Activated CD4-positive, alpha-beta T cell treated with anti-CD3 and anti-CD28 coated beads, Interleukin-2, amount 50 U/mL, for 4 hours (primary cell): ENCODE measurements at places on chromosomes 12 and 14.

GRCh38 chr12:13045816-13046215 is 1.6 kb downstream of the FAM234B start:
- no peak for DNase-seq

- DNase-seq, result no peak
These were observed 93.3 kb downstream of the ERGIC2 start for GRCh38 chr12:29287622-29288021.

DNA sequence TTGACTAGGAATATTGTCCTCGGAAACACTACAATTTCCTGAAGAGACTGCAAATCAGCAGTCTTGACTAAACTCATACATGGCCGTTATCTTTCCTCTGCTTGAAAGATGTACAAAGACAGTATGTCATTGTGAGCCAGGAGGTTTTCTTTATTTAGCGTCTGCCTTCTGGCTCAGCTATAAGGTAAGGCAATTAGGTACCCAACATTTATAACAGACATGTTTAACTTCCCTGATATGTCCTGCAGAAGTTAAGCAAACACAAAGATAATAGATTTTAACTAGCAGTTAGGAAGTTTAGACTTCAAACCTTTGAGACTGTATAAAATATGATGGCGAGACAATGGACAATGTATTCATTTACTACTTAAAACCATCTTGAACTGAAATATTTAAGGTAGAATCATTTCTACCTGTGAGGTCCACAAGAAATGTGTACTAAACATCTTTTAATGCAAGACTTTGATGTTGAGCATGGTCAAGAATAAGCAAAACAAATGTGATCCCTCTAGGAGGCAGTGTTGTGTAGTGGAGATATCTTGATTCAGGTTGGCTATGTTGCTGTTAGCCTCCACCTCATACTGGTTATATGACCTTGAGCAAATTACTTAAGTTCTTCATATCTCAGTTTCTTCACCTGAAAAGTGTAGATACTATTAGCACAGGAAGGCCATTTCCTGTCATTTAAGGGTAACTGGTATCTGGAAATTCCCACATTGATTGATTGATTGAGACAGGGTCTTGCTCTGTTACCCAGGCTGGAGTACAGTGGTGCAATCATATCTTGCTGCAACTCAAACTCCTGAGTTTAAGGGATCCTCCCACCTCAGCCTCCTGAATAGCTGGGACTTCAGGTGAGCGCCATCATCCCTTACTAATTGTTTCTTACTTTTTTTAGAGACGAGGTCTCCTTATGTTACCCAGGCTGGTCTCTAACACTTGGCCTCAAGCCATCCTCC is 96.3 kb upstream of the EEA1 start:
- no peak for DNase-seq

- no peak for DNase-seq
These were observed 70.0 kb downstream of the ACADS start for GRCh38 chr12:120795441-120796178.

DNA sequence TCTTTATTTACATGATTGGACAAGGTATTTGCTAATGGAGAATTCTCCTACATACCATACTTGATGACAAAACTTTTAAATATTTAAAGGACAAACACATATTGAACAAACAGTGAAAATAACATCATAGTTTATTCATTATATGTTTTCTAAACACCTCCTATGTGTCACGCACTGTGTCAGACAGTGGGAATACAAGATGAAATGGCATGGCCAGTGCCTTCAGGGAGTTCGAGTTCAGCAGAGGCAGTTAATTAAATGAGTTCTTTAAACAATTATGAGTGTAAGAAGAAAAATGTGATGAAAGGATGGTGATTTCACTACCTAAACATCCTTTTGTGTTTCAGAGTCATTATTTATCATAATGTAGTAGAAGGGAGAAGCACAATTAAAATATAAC is 159.8 kb downstream of the KCNH5 start:
- DNase-seq, result no peak
